ENCODE measurements at places on chromosomes 7 and 10.

- DNase-seq = no peak
Measured at GRCh38 chr10:28365840-28366239, 63.0 kb upstream of the MPP7 start.

- no peak for DNase-seq
Measured at GRCh38 chr10:29947701-29948060, 111.7 kb downstream of the JCAD start.

GRCh38 chr7:92633211-92633906 is 43.2 kb upstream of the FAM133B start:
- peak; percentile 97 for DNase-seq

GRCh38 chr10:117370205-117370604 is 5.0 kb downstream of the PDZD8 start:
- DNase-seq = no peak

GRCh38 chr10:102555781-102556328 is 52.1 kb downstream of the SUFU start:
- DNase-seq = peak; percentile 52

DNA sequence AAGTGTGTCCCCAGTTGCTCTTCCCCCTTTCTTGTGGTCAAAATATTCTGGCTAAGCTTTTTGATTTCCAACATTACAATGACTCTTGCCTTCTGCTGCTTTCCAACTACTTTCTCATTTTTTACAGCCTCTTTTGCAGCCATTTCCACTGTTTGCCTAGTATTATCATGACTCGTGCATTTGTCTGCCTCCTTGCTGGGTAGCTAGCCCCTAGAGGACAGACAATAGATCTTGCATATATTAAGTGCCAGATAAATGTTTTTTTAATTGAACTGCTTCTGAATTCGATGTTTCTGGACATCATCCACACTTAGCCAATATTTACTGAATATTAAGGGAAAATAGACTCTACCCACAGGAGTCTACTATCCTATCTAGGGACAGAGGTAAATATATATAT is 124.5 kb downstream of the POU6F2 start:
- DNase-seq = no peak

DNA sequence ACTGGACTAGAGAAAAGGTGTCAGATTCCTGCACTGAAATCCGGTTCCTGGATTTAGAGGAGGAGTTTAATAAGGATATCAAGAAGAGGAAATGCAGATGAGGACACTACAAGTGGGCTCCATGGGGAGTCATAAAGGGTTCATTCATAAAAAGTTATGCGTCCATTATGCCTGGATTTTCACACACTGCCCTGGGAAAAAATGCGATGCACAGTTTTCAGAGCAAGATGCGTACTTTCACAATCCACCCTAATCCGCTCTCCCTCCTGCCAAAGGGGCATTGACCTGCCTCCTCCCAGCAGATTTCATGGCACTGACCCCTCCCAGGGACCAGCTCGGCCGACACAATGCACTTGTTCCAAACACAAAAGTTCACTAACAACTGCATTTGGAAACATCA is 42.2 kb upstream of the OPALIN start:
- no peak for DNase-seq

DNA sequence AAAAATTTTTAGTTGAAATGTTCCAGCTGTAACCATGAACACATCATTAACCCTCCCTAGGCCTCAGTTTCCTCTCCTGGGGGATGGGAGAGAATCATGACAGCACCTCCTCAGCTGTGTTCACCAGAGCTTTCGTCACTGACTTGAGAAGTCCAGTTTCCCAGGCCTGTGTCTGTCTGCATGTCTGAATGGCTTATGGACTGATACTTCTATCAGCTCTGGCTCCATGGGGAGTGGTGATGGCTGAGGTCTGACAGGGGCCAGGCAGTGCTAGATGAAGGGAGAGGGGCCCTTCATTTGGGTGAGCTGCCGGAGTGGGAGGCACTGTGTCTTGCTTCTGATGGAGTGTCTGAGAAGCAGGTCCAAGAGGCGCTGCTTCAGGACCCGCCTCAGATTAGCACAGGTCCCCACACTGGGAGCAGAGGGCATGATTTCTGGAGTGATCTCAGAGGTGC is 192.9 kb downstream of the PTPN20 start:
- DNase-seq = no peak

DNA sequence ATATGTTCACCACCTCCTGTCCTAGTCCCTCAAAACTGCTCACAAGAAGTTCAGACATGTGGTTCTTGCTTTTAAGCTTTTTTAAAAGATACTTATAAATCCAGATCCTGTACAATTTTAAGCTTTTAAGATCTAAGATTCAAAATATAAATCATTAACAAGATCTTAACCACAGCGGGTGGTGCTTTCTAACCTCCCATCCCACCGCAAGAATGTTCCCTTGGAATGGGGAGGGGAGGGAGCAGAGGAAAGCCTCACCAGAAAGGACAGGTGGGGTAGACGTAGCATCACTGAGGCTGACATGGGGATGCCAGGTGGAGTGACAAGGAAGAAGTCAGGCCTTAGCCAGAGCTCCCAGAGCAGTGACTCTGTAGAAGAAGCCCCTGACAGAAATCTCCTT is 133.5 kb downstream of the C1GALT1 start:
- peak; percentile 35 for DNase-seq

DNA sequence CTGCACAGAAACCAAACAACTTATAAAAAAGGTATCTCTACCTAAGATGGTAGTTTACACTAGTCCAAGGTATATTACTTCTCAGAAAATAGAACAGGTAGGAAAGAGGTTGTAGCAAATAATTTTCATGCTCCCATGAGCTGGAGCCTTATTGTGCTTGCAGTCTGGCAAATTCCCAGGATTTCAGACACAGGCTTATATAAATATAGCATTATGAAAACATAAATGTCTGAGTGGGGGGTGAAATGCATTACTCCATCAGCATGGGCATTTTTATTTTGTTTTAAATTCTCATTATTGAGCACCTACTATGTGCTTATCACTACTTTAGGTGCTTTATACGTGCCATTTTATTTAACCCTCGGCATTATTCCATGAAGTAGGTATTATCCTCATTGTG is 83.0 kb upstream of the PHYHIPL start:
- DNase-seq = no peak

DNA sequence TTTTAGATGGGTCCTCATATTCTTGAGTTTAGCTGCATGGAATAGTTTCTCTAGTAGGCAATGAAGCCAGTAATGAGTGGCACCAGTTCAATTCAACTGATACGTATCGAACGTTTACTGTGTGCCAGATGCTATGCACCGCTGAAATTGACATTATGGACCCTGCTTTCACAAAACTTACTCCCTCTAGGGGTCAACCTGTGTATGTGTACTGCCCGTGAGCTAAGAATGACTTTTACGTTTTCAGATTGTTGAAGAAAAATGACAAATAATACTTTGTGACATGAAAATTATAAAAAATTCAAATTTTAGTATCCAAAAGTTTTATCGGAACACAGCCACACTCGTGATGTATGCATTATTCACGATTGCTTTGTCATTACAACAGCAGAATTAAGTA is 95.5 kb downstream of the ZMYND11 start:
- DNase-seq = no peak

DNA sequence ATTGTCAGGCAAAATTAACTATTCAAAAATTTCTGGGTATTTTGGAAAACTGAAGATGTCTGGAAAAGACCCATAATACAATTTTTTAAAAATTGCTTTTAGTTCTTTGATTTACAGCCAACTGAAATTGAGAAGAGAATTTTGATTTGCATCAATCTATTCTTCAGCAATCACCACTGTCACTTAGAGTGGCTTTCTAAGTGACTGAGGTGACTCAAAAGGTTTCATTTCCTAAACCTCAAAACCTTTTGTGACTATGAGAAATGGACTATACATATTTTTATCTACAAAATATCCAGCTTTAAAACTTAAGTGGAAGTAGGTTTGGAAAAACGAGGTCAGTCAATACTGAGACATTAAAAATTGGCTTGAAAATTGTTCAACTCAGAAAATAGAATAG is 60.0 kb downstream of the ENO4 start:
- DNase-seq = no peak

GRCh38 chr10:126059076-126059826 is 162.9 kb downstream of the FANK1 start:
- DNase-seq = peak; percentile 66
